ELF-1 (cell line): ENCODE measurements at places on chromosomes 16 and 17.

DNA sequence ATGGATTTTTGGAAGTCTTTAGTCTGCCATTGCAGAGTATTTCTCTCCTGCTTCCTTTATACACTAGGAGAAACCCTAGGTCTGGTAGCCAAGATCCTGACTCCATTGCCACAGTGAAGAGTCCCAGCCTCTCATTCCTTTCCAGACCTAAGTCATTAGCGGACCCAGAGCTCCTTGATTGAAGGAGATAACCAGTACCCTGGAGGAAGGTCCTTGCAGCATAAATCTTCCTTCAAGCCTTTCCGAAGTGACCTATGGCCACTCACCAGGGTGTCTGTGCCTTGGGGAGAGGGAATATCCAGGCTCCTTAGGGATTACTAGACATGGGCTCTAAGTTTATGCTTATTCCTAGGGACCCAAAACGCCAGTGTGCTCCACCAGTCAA, 35.8 kb downstream of the BCL7C start:
- peak; percentile 67 for DNase-seq

GRCh38 chr17:35214192-35214591, 20.0 kb upstream of the SLC35G3 start:
- DNase-seq = no peak

GRCh38 chr17:55660178-55660886, 62.3 kb downstream of the TMEM100 start:
- DNase-seq = no peak

GRCh38 chr16:23905027-23905426, 69.2 kb downstream of the PRKCB start:
- peak; percentile 91 for DNase-seq

GRCh38 chr17:20721171-20721570, 141.6 kb downstream of the CDRT15L2 start:
- DNase-seq = no peak

DNA sequence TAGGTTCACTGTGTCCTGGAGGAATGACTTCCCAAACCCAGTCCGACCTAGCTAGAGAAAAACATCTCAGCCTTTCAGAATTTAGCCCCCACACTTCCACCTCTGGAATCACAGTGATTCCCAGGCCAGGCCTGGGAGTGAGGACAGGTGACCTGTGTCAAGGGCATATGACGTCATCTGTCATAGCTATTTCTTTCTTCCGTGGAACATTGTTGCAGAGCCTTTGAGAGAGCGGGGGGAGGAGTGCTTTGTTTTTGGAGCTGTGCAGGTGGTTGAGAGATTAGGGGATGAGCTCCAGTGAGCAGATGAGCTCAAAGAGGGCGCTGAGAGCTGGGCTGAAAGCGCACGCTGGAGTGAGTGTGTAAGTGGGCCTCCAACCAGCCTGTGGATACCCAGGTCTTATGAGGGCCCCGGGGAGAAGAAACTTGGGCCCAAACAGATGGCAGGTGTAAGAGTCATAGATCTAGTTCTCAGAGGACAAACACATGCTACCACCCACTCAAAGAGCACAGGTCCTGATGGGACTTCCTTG, 344.8 kb downstream of the SNX29 start:
- DNase-seq = no peak

- no peak for DNase-seq
Measured at GRCh38 chr16:53042235-53042701, 10.4 kb downstream of the CHD9NB start.

- no peak for DNase-seq
Measured at GRCh38 chr17:19327031-19327783, 35.3 kb downstream of the B9D1 start.

DNA sequence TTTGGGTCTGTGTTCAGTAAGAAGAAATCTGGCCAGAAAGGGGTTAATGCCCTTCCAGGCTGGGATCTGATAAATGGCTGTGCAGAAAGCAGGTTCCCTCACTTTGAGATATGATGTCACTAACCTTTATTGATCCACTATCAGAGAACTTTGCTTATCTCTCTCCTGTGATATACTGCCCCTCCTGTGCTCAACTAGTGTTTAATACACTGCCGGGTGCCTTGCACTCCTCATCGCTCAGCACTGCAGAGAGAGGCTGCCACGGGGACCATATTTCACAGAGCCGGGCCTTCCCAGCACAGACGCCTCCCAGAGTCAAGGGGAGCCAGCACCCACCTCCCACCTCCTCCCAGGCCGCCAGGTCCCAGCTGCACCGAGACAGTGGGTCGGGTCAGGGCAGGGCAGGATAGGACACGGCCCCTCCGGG, 20.2 kb downstream of the ZFHX3 start:
- DNase-seq = no peak

- peak; percentile 32 for DNase-seq
Measured at GRCh38 chr16:57204675-57205074, 18.5 kb downstream of the RSPRY1 start.

GRCh38 chr16:46748775-46749705, 896 bp upstream of the MYLK3 start:
- DNase-seq = no peak

GRCh38 chr17:78530675-78531074, 46.5 kb downstream of the DNAH17 start:
- no peak for DNase-seq

DNA sequence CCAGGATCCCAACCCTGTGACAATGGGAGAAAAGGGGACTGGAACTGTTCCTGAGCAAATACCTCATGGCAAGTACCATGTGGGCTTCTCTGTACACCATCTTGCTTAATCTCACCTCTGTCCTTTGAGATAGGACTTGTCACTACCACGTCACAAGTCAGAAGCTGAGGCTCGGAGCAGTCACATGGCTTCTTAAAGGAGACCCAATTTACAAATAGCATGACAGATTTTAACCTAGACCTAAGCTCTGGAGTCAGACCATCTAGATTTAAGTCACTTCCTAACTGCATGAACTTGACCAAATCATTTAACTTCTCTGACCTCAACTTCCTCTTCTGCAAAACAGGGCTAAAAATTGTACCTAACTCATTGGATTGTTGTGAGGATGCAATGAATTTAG, 36.0 kb upstream of the CCL1 start:
- no peak for DNase-seq

DNA sequence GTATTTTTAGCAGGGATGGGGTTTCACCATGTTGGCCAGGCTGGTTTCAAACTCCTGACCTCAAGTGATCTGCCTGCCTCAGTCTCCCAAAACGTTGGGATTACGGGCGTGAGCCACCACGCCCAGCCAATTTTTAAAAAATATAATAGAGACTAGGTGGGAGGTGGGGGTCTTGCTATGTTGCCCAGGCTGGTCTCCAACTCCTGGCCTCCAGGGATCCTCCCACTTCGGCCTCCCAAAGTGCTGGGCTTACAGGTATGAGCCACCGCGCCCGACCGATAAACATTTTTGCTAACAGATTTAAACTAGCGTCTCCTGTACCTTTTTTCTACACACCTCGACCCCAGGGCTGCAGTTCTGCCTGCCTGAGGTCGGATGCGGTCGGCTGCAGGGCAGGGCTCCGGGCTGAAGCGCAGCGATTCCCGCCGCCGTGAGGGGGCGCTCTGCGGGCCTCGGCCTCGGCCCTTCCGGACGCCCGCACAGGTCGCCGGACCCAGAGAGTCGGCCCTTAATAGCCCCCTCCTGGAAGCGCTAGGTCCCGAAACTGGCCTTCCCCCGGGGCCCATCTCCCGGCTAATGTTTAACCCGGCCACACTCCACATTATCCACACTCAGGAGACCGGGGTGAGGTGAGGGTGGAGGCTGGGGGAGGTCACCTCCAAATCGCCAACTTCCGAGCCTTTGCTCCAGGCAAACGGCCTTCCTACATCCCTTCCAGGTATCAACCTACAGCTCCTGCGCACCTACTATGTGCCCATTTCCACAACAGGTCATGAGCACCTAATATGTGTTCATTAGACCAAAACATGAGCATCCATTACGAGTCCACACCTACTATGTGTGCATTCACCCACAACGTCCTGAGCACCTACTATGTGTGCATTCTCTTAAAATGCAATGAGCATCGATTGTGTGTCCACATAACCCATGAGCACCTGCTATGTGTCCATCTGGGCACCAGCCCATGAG, 2.0 kb upstream of the GLIS2 start:
- DNase-seq = peak; percentile 90

GRCh38 chr16:72901000-72901627, 146.8 kb downstream of the ZFHX3 start:
- no peak for DNase-seq

DNA sequence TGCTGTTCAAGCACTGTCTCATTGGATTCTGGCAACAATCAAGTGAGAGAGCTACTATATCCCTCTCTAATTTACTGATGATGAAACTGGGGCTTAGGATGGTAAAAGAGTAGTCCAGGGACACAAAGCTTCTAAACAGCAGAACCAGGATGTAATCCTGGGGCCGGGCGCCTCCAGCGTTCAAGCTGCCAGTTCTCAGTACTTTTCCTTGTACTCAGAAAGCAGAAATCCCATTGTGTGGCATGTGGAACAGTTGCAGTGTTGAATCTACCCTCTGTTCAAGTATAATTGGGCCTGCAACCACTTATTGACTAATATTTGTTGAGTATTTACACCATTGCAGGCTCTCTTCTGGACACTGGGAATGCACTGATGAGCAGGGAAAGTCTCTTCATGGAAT, 14.5 kb upstream of the CDH13 start:
- no peak for DNase-seq

GRCh38 chr17:14843086-14843795, 421.9 kb downstream of the PMP22 start:
- DNase-seq = no peak

DNA sequence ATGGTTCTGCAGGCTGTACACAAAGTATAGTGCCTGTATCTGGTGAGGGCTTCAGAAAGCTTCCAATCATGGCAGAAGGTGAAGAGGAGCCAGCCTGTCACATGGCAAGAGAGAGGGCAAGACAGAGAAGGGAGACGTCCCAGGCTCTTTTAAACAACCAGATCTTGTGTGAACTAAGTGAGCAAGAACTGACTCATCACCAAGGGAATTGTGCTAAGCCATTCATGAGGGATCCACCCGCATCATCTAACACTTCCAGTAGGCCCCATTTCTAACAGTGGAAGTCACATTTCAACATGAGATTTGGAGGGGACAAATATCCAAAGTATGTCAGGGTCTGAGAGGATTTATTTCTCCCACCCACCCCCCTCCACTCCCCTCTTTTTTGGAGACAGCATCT, 56.2 kb upstream of the ELAC2 start:
- no peak for DNase-seq

DNA sequence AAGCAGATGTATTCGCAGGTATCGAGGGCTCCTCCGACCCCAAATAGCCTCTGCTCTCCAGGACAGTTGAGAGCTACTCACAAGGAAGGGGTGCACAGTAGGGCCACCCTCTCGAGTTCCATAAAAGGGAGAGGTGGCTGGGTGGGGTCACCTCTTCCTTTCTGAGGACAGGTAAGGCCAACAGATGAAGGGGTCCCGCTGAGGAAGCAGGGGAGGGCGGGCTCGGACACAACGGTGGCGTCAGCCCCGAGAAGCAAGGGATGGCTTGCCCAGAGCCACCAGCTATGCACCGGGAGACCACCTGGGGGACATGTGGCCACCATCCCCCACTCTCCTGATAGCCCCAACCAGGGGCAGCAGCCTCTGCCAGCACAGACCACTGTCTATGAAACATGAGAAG, 15.1 kb upstream of the CYTH1 start:
- DNase-seq = no peak

- no peak for DNase-seq
Measured at GRCh38 chr16:50428116-50428515, 59.3 kb upstream of the BRD7 start.
